ENCODE measurements at places on chromosomes 7 and 10.

GRCh38 chr10:70343312-70343711 is 39.1 kb downstream of the LRRC20 start:
- no peak for DNase-seq

GRCh38 chr10:3040069-3040468 is 27.3 kb upstream of the PFKP start:
- no peak for DNase-seq

- DNase-seq, result no peak
These were observed 193.3 kb upstream of the ZNF804B start for GRCh38 chr7:88566162-88566729.

GRCh38 chr7:2926120-2926895 is 82.2 kb upstream of the GNA12 start:
- DNase-seq, result no peak

DNA sequence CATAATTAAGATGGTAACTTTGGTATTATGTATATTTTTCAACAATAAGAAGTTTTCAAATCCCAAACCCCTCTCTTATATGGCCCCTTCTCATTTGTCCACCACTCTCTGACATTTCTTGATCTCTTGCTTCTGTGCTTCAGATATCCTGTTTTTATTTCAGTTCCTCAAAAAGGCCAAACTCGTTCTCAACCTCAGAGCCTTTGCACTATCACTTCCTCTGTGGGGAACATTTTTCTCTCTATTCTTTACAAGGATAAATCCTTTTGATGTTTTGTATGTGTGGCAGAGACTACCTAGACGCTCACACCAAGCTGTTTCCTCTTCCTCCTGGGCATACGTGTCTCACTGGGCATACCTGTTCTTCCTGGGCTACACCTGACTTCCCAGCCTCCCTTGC is 54.2 kb upstream of the FRMD4A start:
- no peak for DNase-seq

DNA sequence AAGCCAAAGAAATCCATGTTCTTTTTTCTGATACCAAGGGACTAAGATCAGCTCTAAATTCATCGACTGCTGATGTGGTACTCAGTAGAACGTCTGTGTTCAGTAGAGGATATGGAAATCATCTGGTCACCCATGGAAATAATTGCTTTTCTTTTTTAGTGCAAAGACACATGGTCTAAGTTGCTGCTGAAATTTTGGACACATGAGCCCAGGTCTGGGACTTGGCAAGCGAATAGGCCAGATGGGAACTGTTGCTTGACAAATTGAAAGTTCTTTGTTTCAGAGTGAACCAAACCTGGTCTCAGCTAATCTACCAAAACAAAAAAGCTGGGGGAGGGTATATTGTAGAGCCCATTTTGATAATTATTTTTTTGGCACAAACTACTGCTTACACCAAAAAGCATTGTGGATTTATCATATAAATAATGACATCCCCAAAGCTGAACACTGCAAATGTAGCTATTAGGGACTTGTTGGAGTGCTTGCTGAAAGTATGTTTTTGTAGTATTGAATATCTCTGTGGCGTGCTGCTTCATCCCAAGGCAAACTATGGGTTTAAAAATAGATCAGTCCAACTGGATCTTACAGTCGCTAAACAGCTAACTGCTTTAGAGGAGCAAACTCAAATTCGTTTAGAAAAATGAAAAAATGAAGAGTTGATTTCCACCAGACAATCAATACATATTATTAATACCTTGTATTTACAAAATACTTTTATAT is 144.7 kb downstream of the TRIL start:
- no peak for DNase-seq

DNA sequence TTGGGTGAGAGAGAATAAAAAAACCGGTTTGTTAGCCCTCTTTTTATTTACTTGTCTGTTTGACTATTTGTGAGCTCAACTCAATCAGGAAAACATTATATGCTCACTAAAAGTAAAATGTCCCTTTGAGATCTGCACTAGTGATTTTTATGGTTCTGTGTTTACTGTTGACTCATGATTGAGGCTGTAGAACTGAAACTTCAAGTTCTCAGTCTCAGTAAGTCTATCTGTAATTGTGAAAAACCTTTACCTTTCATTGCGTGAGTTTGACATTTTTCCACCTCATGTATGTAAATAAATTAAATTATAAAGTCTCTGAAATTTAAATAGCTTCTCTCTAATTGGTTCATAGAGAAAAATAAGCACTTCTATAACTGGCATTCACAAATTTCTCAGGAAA is 17.0 kb upstream of the CASD1 start:
- DNase-seq, result no peak

DNA sequence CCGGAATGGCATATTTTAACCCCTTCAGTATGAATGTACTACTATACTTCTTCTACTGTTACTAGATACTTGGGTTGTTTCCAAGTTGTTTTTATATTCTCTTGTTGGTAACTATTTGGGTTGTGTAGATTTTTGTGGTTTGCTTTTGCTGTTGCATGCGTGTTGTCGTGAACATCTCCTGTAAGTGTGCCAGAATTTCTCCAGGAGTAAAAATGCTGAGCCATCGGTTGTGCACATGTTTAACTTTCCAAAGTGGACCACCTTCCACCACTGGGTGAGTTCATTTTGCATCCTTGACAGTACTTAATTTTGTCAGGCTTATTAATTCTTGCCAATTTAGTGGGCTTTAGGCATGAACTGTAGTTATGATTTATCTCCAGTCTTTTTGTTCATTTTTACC is 47.9 kb downstream of the CSGALNACT2 start:
- DNase-seq, result no peak

GRCh38 chr10:44878706-44879530 is 32.2 kb upstream of the TMEM72 start:
- peak; percentile 32 for DNase-seq

DNA sequence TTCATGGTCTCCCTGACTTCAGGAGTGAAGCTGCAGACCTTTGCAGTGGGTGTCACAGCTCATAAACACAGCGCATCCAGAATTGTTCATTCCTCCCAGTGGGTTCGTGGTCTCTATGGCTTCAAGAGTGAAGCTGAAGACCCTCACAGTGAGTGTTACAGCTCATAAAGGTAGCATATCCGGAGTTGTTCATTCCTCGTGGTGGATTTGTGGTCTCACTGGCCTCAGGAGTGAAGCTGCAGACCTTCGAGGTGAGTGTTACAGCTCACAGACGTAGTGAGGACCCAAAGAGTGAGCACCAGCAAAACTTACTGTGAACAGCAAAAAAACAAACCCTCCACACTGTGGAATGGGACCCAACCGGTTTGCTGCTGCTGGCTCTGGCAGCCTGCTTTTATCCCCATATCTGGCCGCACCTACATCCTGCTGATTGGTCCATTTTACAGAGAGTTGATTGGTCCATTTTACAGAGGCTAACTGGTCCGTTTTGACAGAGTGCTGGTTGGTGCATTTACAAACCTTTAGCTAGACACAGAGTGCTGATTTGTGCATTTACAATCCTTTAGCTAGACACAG is 308.8 kb downstream of the PTPRN2 start:
- DNase-seq, result no peak

DNA sequence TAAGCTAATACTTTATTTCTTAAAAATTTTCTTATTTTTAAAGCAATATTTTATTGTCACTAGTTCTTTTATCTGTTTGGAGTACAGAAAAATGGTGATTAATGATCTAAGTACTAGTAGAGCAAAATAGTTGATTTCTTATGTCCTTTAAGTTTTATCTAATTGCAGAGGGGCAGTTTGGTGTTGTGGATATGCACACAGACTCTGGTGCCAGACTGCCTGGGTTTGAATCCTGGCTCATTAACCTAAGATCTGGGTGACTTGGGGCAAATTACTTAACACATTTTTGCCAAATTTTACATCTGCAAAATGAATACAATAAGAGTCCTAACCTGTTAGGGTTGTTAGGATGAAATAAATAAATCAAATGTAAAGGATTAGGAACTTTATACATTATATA is 10.7 kb upstream of the PRPS1L1 start:
- DNase-seq, result no peak

- DNase-seq, result no peak
These were observed 43.8 kb downstream of the CYTH3 start for GRCh38 chr7:6228361-6229229.

GRCh38 chr7:18583305-18583704 is 87.8 kb downstream of the HDAC9 start:
- DNase-seq, result no peak

GRCh38 chr10:122304054-122304579 is 33.0 kb downstream of the BTBD16 start:
- DNase-seq, result no peak

GRCh38 chr7:118151671-118152070 is 32.3 kb upstream of the LSM8 start:
- DNase-seq, result no peak

DNA sequence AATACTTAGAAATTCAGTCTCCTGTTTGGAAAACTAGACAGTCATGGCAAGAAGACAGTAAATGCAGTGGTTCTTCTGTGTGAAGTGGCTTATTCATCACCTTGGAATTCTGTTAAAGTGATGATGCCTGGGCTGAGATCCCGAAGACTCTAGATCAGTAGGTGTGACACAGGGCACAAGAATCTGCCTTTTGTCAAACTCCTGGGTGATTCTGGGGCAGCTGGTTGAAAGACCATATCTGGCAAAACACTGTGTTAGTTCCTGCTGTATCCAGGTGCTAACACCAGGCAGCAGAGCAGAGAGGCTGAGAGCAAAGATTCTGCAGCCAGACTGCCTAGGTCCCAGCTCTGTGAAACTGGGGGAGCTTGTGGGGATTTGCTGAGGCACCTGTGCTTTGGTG is 26.5 kb downstream of the MRC1 start:
- no peak for DNase-seq

DNA sequence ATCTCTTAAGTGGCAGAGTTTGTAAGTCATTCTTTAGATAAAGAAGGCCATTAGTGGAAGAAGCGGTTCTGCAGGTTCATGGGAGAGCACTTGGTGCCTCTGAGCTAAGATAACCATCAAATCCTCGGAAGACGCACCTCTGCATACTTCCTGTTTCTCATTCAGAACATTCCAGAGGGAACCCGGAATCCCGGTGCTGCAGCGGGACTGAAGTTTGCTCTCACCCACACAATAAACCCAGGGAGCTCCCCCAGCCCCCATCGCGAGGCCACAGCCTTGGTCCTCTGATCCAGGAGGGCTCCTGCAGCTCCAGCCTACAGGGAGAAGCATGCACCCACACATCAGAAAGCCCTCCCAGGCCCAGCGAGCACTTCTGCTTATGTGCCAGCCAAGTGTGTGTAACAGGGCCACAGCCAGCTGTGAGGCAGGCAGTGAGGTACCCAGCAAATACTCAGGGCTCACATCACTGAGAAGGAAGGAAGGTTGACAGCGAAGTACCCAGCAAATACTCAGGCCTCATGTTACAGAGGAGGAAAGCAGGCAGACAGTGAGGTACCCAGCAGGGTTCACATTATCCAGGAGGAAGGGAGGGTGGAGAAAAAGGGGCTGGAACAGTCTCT is 142.4 kb downstream of the DIP2C start:
- DNase-seq, result no peak

DNA sequence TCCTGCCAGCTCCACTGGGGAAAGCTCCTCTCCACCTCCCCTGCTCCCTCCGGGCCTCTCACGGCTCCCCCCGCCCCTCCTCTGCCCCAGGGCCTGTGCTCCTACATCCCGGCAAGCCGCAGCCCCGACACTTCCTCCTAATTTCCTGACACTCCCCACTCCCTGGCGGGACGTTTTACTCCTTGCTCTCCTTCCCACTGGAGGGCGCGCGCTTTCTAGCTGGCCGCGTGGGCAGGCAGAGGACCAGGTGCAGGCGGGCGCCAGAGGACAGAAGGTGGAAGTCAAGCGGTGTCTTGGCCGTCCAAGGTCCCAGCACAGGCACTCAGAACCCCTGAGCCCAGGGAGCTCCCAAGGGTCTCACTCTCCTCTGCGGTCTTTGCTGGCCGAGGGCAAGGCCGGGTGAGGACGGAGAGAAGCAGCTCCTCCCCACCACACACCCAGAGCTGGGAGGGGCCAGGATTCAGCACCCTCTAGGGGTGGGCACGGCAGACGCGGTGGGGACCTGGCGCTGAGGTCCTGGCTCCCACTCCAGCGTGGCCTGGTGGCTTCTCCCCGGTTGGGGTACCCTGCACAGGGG is 19.1 kb downstream of the ADAM8 start:
- DNase-seq, result peak; percentile 11

- no peak for DNase-seq
These were observed 185.0 kb downstream of the PDE1C start for GRCh38 chr7:31885171-31885570.

- peak; percentile 80 for DNase-seq
These were observed at the start of gene MBLAC1 for GRCh38 chr7:100126931-100127865. MBLAC1 (plus strand) TSS chr7:100126967; CDS start chr7:100127396, 429 bp downstream.

- DNase-seq, result no peak
These were observed at the start of gene HK1 for GRCh38 chr10:69278446-69278963. HK1 (plus strand) TSS chr10:69278496.

DNA sequence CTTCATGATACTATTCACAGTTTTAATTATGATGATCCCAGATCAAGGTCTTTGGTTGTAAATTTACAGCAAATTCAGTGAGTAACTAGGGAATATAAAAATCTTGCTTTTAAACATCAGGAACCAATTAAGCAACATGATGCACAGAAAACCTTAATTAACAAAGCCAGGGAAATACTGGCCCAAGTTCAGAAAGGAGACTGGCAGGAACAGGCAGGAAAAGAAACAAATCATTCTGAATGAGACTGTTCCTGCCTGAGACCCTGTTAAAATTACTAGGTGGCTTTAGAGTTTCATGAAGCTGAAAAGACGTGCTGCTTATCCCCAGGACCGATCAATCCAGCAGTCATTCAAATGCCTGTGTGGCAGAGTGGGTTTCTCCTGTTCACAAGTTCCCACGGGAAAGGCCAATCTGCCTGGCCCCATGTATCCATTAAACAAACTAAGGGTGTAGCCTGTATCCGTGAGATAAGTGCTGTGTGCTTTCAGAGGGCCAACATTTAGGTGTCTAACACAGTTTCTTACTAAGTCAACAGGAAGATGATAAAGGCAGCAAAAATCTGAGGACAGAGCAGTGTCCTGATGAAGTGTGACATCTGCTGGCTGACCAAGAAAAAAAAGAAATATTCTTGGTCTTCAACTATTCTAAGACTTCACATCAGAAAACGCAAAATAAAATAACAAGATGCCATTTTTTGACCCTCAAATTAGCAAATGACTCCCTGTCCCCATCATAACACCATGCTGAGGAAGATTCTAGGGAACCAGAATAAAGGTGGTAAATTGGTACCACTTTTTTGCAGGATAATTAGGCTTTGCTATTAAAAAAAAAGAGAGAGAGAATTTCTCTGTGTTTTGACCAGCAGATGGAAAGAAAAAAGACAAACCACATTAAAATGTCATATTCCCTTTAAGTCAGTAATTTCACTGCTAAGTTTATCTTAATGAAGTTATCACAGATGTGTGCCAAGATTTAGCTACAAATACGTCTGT is 34.2 kb downstream of the PUS7 start:
- DNase-seq, result no peak

DNA sequence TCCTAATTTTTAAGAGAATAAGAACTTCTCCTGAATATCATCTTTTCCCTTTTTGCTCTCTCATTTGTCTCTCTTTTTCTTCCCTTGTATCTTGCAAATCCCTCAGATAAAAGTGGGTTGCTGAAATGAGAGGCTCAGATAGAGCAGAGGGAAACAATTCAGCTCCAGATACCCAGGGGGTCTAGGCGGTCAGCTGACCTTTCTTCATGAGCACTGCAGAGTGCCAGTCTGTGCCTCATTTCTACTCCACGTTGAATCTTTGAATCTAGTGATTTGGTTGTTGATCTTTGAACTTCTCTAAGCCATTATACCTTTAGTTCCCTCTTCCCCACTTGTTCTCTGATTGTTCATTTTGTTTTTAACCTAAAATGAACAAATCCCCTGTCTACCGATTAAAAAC is 572.6 kb downstream of the PTPRN2 start:
- DNase-seq, result no peak
